MCF 10A (cell line): ENCODE measurements at places on chromosomes 5 and 9. TPM values are rescaled to one million over a fixed set of nuclear protein-coding genes. Genes with fewer than 3 reads are reported as not detected.

- DNase-seq: peak; percentile 28
These were observed 9.1 kb downstream of the EGFL7 start for GRCh38 chr9:136671646-136672430.

Gene ADAMTSL1
- not detected in 2 replicates for total RNA-seq

DNA sequence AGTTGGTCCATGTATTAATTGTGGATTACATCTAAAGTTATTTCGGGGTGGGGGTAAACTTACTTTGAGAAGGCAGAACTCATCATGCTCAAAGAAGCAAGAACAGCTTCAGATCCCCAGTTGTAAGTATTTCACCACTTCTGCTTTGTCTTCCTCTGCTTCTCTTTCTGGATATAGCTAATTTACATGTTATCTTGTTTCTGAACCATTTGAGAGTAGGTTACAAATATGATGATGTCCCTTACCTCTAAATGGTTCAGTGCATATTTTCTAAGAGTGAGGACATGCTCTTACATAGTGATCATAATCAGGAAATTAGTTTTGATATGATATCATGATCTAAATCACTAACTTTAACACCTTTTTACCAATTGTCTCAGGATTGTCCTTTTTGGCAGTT, 11.9 kb downstream of the TRIO start:
- DNase-seq: no peak

GRCh38 chr9:77384406-77384805, 207.1 kb downstream of the VPS13A start:
- DNase-seq: peak; percentile 55

GRCh38 chr5:5046680-5047502, 93.2 kb upstream of the ADAMTS16 start:
- DNase-seq: no peak

DNA sequence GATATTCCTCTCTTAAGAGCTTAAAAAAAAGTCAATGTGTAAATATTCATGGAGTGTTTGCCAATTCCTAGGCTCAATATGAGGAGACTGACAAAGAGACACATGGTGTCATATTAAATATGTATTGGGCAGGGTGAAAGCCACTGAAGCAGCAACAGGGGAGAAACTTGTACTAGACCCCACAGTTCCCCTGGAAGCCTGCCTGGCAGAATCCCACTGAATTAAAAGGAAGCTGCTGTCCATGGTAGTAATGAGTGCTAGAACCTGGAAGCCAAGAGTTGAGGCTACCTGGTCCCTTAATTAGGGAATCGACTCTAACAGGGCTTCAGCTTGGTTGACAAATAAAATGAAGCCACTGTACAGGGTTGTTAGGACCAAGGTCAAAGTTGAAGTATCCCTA, 129.4 kb upstream of the GPR151 start:
- DNase-seq: peak; percentile 31
